ENCODE measurements at places on chromosomes 6 and 20.

GRCh38 chr6:111663692-111664564, 58.2 kb upstream of the TRAF3IP2 start:
- no peak for DNase-seq

DNA sequence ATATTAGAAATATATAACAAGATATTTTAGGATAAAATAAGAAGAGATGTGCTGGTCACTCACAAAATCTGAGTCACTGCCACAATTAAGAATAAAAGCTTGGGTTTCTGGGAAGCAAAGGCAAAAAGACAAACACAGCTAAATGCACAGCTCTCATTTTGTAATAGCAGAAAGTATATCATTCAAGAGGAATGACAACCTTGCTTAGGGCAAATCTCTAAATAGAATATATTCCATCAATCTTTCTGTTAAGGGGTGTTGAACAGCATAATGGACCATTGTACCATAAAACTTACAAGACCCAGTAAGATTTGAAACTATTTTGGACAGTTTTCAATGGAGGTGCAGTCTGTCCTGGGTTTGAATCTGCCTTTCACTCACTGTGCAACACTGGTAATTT, 464.9 kb upstream of the SOX4 start:
- no peak for DNase-seq

DNA sequence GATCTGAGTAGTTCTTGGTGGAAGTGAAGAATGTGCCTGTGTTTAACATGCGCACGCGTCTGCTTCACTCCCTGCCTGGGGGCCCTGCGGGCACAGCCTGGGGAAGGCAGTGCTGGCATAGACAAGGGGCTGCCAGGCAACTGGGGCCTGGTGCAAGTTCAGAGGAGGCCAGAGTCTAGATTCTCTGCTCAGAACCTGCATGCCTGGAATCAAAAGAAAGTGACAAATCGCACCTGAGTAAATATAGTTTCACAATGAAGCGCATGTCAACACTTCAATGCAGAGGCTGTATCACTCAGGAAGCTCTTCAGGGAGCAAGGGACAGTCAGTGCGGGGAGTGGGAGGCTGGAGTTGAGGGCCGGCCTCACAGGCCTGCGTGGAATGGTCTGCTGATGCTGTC, 24.2 kb upstream of the PPP1R14C start:
- DNase-seq: no peak

GRCh38 chr6:44772838-44773237, 385.3 kb downstream of the CDC5L start:
- DNase-seq: no peak

- no peak for DNase-seq
Measured at GRCh38 chr20:59148701-59149493, 14.7 kb upstream of the ZNF831 start.
